ENCODE measurements at places on chromosomes 6 and 20.

- DNase-seq, result no peak
Measured at GRCh38 chr6:43969158-43969981, 157.9 kb downstream of the MRPL14 start.

DNA sequence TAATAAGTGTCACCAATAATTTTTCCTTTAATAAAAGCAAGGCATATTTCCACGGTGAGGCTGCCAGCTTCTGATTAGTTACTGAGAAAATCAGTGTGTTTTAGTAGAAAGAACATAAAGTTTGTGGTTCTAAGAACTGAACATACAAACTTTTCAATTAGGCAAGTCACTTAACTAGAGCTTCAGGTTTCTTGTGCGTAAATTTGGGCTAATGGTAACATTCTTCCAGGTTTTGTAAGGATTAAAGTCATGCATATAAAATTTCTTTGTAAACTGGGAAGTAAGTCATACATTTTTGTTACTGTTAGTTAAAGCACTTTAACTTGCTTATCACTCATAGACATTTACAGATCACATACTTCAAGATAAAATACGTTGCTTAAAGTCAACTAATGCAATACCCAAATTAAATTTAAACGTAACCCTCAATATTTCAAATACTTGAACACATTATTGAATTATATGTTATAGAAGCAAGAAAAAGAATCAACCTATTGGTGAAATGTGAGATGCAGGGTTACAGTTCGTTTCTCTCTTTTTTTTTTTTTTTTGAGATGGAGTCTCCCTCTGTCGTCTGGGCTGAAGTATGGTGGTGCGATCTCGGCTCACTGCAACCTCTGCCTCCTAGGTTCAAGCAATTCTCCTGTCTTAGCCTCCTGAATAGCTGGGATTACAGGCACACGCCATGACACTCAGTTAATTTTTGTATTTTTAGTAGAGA, 327.3 kb upstream of the NOX3 start:
- DNase-seq, result no peak

DNA sequence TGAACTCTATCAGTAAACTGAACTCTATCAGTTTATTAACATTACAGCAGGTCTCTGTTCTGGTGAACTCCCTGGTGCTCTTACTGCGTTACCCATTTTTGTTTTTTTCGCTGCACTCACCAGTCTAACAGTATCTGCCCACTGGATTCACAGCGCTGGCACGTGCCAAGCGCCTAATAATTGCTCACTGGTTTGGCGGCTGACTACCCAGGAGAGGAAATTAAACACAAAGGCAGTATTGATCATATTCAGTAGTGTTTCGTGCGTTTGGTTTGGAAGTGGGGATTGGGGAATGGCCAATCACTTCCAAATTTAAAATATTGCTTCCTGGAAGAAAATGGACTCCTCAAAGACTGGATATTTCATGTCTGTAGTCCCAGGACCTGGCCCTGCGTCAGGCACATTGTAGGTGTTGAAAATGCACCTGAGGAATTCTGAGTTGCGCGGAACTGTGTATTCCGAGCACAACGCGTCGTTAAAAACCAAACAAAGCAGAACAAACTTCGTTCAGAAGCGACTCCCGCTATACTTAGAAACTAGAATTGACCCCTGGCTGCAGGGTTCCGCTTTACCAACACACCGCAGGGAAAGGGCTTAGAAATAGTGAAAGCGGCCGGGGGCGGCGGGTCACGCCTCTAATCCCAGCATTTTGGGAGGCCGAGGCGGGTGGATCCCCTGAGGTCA, 1.1 kb upstream of the RPS12 start:
- no peak for DNase-seq

GRCh38 chr20:354298-354977, 7.5 kb downstream of the NRSN2 start:
- DNase-seq, result peak; percentile 69

DNA sequence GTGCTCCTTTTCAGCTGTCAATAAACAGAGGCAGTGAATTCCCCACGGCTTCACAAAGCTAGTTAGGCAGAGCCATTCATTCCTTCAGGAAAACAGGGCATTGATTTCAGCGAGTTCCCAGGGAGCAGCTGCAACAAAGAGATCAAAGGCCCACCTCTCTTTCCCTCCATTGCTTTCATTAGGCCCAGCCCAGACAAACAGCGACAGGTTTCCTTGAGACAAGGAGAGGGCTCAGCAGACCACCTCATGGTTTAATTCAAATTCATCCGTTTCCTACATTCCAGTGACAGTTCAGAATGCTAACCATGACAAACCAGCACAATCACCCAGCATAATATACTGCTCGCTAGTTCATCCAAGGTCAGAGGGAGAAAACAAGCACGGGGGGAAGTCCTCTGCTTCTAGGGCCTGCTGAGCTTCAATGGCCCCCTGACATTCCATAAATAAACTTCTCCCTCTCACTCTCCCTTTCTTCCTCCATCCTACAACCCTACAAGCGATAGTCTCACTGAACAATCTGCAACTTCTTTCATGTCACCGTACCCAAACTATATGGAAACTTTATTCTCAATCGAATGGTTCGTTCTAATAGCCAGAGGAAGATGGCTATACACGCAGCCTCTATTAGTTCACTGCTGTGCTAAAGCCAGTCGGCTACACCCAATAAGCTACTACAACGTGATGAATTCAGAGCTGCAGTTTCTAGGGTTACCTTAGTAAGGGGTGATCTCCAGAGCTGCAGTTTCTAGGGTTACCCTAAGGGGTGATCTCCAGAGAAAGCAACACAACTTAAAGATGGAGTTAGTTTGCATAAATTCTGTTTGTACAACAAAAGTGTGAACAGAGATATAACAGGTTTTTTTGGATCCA, 34.7 kb downstream of the PLAGL1 start:
- DNase-seq, result peak; percentile 90

- DNase-seq, result no peak
Measured at GRCh38 chr20:4793183-4793582, 71.5 kb downstream of the PRND start.

DNA sequence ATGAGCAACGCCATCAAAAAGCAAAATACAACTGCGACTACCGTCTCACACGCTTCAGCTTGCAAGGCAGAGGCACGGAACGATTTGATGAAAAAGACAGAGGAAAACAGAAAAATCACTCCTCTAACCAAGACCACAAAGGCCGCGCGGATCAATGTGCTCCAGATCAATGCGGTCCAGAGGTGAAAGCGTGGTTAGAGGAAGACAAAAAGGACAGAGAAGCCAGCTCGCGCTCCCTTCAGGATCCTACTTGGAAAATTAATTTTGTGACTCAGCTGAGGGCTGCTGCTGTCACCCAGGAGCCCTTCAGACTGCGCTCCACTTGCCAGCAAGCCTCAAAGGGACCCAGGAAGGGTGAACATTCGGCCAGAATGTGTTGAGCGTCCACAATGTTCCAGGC, 140.2 kb upstream of the RPS6KA2 start:
- DNase-seq, result no peak

GRCh38 chr20:40688129-40689099, 622 bp downstream of the MAFB start:
- no peak for DNase-seq

Data from neuronal stem cell (in vitro differentiated cells).